ENCODE measurements at places on chromosomes 1 and 21.

DNA sequence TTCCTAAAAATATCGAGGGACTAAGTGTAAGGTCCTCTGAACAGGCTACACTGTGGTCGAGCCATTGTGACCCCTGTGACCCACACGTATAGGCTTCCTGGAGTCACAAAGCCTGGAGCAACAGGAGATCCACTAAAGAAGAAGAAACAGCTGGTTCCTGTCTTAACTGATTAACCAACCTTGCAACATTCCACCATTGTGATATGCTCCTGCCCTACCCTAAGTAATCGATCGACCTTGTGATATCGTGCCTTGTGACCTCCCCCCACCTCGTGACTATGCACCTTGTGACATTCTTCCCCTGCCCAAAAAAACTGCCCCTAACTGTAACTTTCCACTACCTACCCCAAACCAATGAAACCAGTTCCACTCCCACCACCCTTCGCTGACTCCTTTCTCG, 304.6 kb upstream of the FAM78B start:
- no peak for DNase-seq

DNA sequence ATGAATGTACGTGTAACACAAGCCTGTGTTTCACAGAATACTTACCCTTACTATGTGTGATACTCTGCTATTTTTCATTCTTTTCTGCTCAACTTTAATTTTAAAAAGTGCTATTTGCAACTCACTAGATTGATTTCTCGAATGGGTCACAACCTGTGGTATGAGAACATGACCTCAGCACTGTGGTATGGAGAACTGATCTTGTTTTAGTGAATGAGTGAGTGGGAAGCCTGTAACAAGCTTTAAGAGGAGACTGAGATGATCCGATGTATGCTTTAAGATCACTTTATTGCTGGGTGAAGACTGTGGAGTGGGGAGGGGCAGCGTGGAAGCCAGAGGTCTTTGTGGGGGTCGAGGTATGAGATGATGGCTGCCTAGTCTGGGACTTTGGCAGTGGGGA, 21.6 kb downstream of the MECR start:
- DNase-seq: no peak

DNA sequence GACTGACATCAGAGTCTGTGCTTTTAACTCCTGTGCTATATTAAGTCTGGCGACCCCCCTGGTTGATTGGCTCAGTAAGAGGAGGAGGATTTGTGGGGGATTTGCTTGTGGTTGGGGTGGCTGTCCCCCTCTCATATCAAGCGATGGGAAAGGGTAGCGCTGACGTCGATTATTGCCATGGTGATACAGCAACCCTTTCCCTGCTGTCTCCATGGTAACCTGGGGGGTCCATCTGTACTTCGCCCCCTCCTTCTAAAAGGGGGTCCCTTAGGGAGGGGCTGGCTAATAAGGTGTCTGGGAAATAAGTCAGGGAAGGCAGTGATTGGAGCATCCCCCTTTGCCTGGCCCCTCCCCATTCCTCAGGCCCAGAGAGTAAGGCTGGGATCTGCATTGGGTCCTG, 4.7 kb downstream of the FAM229A start:
- DNase-seq: no peak

DNA sequence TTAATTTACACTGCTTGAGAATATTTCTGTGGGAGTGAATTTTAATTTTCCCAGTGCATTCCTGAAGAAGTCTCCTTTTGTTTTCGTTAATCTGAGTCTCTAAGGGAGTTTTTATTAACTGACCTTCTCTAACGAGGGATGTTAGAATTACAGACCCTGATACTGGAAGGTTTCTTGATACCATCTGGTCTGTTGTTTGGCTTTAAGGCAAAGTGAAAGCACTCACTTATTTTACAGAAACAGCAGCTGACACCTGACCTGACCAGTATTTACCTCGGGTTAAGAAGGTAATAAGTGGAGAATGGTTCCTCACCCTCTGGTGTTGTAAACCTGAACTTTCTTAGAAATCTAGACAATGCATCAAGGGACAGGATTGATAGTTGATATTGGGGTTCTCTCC, 12.4 kb downstream of the CDC14A start:
- DNase-seq: no peak

DNA sequence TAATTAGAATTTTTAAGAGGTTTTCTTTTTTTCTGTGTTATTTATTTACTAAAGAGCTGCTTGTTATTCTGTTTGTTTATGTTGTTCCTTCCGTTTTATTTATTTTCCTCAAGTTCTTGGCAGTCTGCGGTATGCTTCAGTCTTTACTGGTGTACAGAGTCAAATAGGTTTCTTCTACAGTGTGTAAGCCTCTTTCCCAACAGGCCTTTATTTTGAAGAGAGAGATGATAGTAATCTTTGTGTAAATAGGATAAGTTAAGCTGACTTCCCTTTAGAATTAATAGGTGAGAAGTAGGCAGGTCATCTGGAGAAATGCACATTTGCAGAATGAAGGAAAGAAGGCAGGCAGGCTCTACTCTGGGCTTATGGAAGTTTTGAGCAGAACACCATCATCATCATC, 23.8 kb downstream of the MAST2 start:
- no peak for DNase-seq

- no peak for DNase-seq
Observed at GRCh38 chr1:15531003-15531402, 4.4 kb downstream of the DNAJC16 start.

GRCh38 chr1:200307755-200308066, 102.1 kb downstream of the ZNF281 start:
- no peak for DNase-seq

DNA sequence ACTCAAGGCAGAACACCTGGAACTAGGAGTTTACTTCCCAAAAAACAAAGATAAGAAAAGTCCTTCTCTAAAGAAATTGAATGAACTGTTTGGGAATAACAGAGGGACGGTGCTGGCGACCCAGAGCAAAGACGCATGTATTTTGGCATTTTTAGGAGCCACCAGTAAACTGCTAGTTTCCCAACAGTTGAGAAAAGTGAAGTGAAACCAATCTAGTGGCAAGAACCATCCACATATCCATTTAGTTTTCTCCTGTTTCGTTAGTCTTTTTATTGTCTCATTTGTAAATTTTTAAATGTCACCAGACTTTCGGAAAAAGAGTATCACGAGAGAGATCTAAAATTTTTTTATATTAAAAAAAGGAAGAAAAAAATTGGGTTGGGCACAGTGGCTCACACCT, 30.2 kb downstream of the ODF2L start:
- DNase-seq: no peak

GRCh38 chr1:154133256-154133655, 21.6 kb downstream of the NUP210L start:
- DNase-seq: no peak

DNA sequence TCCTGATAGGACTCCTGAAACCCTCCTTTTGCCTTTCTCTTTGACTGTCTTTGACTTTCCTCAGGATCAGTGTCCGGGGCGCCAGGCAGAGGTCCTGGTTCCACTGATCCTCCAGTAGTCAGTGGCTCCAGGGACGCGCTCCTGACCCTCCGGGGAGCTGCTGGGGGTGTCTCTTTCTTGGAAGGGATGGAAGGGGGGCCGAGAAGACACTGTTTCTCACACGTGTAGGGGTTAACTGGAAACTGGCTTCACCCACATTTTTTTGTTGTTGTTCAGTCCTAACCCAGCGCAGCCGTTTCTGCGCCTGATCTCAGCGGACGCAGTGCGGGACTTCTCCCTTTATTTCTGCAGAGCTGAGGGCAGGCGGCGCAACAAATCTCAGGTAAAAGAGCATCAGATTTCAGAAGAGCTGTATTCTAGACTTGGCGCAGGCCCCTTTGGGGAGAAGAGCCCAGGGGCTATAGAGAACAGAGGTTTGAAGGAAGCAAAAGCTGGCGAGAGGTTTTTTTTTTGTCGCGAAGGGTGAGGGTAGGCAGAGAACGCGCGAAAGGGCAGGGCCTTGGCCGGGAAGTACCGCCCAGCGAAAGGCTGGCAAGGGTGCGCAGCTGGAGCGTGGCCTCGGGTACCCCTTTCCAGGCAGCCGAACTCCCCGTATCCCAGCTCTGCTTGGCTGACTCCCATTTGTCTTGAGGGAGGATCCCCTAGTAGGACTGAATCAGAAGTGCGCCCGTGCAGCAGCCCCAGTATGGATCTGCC, 4.3 kb upstream of the LHX9 start:
- DNase-seq: no peak

- no peak for DNase-seq
Observed at GRCh38 chr1:201213926-201214325, 23.3 kb downstream of the IGFN1 start.

All from stimulated activated CD8-positive, alpha-beta memory T cell treated with anti-CD3 and anti-CD28 coated beads, Interleukin-4, amount 100 ng/mL, for 4 hours (primary cell).